ENCODE measurements at places on chromosomes 11 and 22.

GRCh38 chr11:126008956-126009355 is 53.7 kb downstream of the CDON start:
- no peak for DNase-seq

- DNase-seq = peak; percentile 42
These were observed 17.3 kb downstream of the TEAD1 start for GRCh38 chr11:12691473-12691872.

- DNase-seq = no peak
These were observed 15.5 kb downstream of the C1QTNF6 start for GRCh38 chr22:37172266-37173245.

DNA sequence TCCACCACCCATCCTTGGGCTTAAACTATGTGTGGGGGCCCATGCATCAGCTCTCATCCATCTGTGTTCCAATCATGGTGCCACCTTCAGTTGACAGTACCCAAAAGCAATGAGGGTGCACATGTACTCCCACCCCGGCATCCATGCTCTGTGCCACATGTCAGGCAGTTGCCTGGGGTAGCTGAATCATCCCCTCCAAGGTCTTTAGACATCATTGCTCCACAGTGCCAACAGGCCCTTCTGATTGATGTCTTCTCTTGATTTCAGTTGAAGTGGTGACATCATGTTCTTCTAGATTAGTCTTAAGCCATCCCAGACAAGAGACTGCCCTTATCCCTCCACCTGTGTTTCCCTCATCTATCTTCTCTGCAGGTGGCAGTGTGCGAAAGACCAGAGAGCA is 42.5 kb downstream of the TMPRSS5 start:
- no peak for DNase-seq

DNA sequence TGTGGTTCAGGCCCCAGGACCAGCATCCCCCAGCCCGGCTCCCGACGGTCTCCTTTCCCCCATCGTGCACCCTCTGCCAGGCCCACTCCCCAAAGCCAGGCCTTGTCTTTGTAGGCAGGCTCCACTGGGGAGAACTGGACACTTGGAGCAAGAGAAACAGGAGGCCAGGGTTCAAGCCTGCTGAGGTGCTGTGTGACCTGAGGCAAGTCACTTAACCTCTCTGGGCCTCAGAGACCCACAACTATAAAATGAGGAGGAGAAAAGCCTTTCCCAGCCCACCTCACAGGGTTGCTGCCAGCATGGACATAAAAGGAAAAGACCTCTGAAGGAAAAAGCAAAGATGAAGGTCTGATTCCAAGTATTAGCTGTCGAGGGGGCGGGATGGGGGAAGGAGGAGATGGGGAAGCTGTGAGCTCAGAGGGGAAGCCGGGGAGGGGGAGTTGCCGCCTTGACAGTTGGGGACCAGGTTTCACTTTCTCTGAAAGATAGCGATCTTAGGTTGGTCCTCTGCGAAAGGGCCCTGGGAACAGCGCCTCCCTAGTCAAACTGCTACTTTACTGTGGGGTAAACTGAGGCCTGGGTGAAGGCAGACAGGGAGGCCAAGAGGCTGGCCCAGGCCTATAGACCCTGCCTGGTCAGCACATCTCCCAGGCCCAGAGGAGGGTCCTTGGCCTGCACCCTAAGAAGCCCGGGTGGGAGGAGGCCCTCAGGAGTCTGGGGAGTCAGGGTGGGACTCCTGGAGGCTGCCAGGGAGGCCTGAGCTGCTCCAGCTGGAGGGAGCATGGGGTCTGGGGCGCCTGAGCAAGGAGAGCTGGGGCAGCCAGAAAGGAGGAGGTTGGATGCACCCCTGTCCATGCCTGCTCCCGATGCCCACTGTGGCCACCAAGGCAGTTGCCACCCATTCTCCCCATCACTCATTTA is 991 bp upstream of the OSM start:
- DNase-seq = no peak

DNA sequence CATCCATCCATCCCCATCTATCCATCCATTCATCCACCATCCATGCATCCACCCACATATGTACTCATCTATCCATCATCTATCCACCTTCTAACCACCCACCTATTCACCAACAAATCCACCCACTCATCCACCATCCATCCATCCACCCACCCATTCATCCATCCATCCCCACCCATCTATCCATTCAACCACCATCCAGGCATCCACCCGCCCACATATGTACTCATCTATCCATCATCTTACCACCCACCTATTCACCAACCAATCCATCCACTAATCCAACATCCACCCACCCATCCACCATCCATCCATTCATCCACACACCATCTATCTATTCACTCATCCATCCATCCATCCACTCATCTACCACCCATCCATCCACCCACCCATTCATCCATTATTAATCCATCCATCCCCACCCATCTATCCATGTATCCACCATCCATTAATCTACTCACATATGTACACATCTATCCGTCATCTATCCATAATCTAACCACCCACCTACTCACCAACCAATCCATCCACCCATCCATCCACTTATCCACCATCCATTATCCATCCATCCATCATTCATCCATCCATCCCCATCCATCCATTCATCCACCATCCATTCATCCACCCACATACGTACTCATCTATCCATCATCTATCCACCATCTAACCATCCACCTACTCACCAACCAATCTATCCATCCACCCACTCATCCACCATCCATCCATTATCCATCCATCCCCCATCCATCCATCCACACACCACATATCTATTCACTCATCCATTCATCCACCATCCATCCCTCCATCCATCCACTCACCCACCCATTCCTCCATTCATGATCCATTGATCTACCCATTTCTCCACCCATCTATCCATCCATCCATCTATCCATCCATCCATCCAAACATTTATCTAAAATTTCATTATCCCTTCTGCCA is 940.0 kb downstream of the BRD1 start:
- no peak for DNase-seq

DNA sequence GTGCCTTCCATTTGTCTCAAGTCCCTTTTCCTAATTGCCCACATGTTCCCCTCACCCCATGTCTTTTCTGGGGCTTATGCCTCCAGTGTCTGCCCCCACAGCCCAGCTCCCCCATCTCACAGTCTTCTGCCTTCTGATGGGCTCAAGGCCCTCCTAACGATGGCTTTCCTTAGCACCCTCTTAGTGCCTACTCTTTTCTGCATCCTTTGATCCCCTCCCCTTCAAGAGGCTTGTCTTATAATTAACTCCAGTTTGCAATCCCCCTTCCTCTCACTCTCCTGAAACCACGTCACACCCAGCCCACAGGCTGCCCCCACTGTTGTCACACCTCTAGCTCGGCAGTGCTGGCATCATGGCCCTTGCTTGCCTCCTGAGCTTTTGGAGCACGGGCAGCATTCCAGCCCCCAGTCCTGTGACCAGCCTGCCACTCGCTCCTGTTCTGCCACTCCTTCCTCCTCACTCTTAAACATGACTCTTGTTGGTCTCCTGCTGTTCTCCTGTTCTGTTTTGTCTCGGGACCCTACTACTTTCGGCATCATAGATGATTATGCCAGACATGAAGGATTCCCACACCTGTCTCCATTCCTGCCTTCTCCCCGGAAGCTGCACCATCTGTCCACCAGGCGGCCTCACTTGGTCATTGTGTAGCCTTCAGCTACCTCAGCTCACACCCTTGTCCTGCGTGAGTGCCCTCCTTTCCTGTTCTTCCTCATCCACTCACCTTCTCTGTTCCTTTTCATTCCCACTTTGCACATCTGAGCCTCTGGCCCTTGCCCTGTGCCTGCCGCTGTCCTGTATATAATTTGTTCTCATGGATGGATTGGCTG is 26.1 kb downstream of the UBE2L3 start:
- no peak for DNase-seq

DNA sequence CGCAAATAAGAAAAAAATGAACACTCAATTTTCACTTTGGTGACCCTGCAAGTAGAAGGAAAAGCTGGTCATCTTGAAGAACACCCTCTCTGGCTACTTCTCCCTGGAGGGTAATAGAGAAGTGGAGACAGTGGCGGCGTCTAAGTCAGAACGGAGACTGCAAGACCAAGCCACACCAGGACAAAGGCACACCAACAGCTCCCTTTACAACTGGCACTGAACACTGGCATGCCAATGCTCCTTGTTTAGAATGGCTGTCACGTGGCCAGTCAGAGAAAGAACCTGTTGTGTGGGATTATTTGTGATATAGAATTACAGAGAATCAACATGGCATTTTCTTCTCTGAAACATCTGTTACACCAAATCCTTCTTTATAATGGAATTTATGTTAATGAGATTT is 61.3 kb upstream of the YPEL1 start:
- DNase-seq = no peak

DNA sequence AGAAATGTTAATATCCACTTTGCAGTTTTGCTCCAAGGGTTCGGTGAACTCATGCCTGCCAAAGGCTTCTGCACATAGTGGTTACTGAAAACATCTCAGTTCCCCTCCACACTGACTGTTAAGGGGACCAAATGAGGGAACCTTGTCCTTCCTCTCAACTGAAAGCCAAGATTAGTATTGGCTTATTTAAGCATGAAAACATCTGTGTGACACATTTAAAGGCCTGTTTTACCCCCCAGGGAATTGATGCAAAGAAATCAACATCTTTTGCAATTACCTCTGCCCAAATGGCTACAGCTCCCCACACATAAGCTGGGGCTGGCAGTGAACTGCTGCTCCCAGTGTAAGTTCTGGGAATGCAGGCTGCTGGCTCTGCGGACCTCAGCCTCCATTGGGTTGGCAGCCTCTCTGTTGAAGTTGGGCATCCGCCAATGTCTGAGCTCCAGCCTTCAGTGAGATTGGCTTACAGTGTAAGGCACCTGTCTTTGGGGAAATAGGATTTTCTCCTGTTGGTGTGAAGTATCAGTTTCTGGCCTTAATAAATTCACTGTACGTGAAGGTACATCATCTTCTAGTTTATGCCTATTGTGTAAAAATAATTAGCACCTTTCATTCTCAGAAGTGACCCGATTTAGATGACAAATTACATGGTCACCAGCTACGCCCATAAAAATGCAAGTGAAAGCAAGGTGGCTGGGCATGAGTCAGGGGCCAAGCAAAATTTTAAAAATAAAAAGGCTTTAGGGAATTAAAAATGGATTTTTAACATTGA is 213.4 kb upstream of the SYN3 start:
- no peak for DNase-seq

- DNase-seq = no peak
These were observed 25.0 kb upstream of the CCDC34 start for GRCh38 chr11:27388001-27388400.

GRCh38 chr11:702462-703461 is 3.3 kb upstream of the EPS8L2 start:
- no peak for DNase-seq

DNA sequence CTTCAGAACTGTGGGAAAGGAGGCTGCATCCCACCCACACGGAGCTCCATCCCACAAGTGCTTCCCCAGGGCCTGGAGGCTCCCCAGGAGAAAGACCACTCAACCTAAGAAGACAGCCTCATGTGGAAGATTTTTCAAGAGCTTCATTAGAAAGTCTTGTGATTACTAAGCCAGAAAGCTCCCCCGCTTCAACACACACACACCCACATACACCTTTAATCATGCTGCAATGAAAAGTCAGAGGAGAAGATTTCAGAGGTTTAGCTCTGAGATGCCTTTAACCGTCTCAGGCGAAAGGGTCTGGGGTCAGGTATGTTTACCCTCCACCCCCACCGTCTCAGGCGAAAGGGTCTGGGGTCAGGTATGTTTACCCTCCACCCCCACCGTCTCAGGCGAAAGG is 634.5 kb upstream of the B3GAT1 start:
- no peak for DNase-seq

DNA sequence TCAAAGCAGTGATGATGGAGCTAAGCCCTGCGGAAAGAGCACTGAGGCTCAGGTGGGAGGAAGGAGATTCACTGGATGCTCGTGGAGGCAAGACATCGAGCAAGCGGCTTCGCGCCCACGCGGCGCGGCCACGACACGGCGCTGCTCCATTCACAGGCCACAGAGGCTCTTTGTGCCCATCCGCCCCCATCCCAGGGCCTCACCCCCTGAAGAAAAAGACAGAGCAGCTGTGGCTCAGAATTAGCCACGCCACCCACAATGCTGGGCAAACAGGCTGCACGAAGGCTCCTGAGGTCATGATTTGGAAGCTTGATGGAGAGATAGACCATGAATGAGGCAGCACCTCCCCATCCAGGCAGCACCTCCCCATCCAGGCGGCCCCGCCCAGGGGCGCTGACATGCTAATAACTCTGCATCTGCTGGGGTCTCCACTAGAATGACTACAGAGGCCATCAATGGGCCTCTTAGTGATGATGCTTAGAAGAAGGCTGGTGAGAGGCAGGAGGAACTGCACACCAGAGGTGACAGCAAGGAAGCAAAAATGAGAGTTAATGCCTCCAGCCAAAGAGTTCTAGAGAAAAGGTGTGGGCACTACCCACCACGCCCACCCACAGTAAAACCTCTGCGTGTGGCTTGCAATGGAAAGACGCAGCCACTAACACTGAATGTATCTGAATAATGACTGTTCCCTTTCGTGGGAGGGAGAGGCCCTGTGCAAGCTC is 43.5 kb downstream of the MYH9 start:
- no peak for DNase-seq

GRCh38 chr22:35904336-35904692 is 124.3 kb downstream of the RBFOX2 start:
- DNase-seq = no peak

- no peak for DNase-seq
These were observed 34.2 kb downstream of the B3GAT1 start for GRCh38 chr11:134377876-134378275.

- DNase-seq = no peak
These were observed 1.8 kb upstream of the PKNOX2 start for GRCh38 chr11:125162743-125163142.

GRCh38 chr11:124740277-124740882 is 638 bp downstream of the NRGN start:
- peak; percentile 50 for DNase-seq

DNA sequence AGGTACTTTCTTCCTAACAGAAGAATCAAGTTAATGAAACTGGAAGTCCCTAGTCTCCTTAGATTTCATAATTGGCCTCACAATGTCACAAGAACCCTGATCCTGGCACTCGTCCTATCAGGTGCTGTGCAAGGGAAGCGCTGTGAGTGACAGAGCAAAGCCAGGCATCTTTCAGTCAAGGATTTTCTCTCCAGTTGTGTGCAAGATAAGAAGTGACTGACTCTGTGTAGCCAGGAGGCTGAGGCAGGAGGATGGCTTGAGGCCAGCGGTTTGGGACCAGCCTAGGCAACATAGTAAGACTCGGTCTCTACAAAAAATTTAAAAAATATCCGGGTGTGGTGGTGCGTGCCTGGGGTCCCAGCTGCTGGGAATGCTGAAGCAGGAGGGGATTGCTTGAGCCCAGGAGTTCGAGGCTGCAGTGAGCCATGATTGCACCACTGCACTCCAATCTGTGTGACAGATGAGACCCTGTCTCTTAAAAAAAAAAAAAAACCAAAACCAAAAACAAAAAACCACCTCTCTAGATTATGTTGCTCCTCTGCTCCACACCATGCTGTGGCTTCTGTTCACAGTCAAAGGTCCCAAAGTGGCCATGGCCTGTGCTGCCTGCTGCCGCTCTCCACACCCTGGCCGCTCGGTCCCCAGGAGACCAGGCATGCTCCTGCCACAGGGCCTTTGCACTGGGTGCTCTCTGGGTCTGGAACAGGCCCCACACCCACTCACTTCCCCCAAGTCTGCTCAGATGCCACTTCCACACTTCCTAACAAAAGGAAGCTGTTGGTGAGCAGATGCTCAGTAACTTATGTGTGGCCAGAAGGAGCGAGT is 54.2 kb upstream of the CLDN5 start:
- no peak for DNase-seq
